H9 (cell line): ENCODE measurements at places on chromosomes 7 and 10. TPM values are rescaled to one million over a fixed set of nuclear protein-coding genes. Genes with fewer than 3 reads are reported as not detected.

Gene ANTXRL
- not detected in 2 replicates for total RNA-seq

Gene RHOBTB1
- 2.5 and 2.9 TPM in 2 replicates for total RNA-seq

Gene TTYH3
- total RNA-seq = 122 TPM in 2 replicates

Gene PALD1
- 21.1 and 21.6 TPM in 2 replicates for total RNA-seq

Gene OPN1SW
- not detected in 2 replicates for total RNA-seq

Gene DGKI
- total RNA-seq = 0.55 and 0.77 TPM in 2 replicates

Gene EBF3
- 0.04 and 0.22 TPM in 2 replicates for total RNA-seq

Gene C10orf105
- 0.24 and 0.26 TPM in 2 replicates for total RNA-seq

- DNase-seq = no peak
Measured at GRCh38 chr7:116342125-116342524, 131.8 kb downstream of the TES start.

GRCh38 chr7:139362981-139363380 lies 3.3 kb downstream of the LUC7L2 start:
- no peak for DNase-seq

GRCh38 chr7:102252366-102252982 lies 34.2 kb upstream of the SH2B2 start:
- no peak for DNase-seq

- no peak for DNase-seq
Measured at GRCh38 chr7:111869280-111869679, 307.0 kb upstream of the IMMP2L start.

DNA sequence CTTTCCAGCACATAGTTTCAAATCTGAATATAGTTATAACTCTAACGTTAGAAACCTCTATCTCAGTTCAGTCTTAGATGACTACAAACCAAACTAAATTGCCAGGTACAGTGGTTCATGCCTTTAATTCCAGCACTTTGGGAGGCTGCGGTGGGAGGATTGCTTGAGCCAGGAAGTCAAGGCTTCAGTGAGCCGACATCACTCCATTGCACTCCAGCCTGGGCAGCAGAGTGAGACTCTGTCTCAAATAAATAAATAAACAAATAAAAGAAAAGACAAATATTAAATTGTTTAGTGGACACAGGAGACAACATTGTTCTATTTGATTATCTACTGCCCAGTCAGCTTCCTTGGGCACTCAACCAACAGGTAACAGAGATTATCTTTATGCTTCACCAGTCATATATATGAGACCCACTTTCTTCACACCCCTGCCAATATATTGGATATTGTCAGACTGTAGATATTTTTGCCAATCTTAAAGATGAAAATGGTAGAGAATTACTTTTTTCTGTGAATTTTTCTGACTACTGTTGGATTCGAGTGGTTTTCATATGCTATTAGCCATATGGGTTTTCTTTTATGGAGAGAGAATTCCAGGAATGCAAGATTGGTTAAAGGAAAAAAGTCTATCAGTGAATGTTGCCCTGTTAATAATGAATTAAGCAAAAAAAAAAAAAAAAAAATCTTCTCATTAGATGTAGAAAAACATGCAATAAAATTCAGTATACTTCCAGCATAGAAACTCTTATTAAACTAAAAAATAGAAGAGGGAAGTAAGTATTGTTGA lies 16.0 kb downstream of the HDAC9 start:
- DNase-seq = no peak

- no peak for DNase-seq
Measured at GRCh38 chr7:116633131-116633988, 38.6 kb upstream of the MET start.

DNA sequence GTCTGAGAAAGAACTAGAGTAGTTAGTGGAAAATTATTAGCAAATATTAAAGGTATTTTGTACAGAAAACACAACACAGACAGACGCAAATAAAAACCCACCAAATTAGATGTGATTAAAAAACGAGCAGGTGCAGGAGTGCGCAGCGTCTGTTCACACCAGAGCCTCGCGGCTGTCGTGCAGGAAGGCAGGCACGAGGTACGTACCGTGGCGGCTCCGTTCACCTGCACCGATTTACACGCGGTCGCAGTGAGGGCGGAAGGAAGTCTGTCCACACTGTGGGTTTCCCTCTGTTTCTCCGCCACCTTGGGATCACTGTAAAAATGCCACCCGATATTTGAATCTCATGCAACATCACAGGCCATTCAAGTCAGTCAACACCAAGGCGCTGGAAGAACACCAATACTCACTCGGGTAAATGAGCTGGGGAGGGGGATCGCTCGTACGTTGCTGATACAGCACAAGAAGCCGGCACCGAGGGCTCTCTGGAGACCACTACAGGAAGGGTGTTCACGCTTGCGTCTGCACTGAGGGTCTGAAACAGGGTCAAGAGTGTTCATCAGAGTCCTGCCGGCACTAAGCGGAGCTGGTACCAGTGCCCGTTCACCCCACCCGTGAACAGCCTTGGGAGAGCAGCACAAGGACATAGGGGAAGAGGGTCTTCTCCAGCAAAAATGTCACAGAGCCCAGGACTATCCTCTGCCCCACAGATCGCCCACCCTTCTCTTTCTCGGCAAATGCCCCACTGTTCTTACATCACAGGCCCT lies 116.8 kb downstream of the LARP4B start:
- no peak for DNase-seq

GRCh38 chr10:92119340-92119739 lies 171.5 kb downstream of the CPEB3 start:
- DNase-seq = no peak

DNA sequence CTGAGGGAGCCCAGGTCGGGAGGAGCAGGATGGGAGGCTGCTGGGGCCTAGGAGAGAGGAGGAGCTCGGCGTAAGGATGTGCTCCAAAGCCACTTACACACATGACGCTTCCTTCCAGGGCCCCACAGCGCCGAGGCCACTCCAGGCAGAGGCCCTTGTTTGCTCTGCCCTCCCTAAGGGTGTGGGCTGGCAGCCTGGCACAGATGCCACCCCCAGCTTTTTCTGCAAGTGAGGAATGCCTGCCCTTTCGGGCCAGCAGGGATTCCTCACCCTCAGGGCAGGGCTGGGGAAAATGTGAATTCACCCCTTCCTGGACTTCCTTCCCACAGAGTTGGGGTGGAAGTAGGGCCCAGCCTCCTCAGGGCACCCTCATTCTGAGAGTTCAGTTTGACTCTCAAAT lies 5.6 kb upstream of the AQP1 start:
- no peak for DNase-seq

- no peak for DNase-seq
Measured at GRCh38 chr10:127849224-127849623, 43.5 kb downstream of the CLRN3 start.

- DNase-seq = peak; percentile 39
Measured at GRCh38 chr7:155414547-155415492, 43.1 kb upstream of the EN2 start.

DNA sequence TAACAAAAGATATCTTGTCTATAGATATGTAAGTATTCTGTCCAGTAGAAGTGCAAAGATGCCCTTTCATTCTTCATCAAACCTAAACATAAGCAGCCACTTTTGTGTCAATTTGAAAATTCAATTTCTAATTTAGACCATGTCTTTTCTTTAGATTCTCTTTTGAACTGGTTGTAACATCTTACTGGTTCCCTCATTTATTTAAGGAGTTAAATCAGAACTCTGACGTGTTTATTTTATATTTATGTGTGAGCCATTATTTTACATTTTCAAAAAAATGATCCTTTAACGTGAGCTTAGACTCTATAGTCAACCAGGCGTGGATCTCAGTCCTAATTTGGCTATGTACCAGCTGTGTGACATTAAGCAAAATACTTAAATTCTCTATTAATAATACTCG lies 74.0 kb upstream of the PHYHIPL start:
- no peak for DNase-seq

- DNase-seq = no peak
Measured at GRCh38 chr10:77628906-77629730, 8.5 kb downstream of the KCNMA1 start.

- no peak for DNase-seq
Measured at GRCh38 chr10:19479854-19480253, 336.4 kb upstream of the PLXDC2 start.

DNA sequence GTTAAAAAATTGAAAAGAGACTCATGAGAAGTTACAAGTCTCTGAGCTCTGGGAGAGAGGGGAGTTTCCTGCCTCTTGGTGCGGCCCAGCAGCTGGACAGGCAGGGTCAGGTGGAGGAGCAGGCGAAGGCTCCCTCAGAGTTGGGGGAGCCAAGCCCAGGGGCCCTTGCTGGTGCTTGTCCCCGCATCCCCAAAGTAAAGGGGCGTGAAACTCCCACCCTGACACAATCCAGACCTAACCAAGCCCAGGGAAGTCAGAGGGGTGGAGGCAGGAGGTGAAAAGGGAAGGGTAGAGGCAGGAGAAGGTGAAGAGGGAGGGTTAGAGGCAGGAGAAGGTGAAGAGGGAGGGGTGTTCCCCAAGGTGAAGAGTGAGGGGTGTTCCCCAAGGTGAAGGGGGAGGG lies 322.8 kb downstream of the GLRX3 start:
- DNase-seq = peak; percentile 9

DNA sequence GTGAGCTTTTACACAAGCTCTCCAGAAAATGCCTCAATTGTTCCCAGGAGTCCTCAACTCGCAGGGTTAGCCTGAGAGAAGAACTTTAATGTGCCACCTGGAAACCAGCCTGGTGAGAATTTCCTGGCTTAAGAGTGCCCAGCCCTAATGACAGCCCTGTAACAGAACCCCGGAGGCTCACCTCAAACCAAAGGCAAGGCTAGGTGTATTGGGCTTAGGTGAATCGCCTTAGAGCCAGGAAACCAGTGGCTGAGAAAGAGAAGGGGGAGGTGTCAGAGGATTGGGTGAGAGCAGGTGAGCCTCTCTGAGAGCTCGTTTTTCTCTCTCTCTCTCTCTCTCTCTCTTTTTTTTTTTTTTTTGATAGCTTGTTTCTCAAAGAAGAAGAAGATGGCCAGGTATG lies 7.3 kb downstream of the OCM2 start:
- DNase-seq = no peak

GRCh38 chr10:130627346-130628045 lies 491.3 kb downstream of the GLRX3 start:
- DNase-seq = no peak
